Fibroblast of skin of right biceps (primary cell): ENCODE measurements at places on chromosomes 1 and 21.

DNA sequence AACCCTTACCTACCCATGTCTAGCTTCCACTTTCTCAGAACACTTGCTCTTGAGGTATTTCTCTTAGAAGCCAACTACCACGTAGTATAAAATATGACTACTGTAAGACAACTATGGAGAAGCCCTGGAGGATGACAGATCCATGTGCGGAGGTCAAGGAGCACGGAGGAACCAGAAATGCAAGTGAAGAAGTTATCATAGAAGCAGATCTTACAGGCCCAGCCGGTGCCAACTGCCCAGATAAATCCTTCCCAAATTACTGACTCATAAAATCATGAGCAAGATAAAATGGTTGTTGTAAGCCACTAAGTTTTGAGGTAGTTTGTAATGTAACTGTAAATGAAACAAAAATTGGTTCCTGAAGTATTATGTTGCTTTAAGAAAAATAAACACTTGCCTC lies 12.6 kb downstream of the GTF2B start:
- no peak for DNase-seq

DNA sequence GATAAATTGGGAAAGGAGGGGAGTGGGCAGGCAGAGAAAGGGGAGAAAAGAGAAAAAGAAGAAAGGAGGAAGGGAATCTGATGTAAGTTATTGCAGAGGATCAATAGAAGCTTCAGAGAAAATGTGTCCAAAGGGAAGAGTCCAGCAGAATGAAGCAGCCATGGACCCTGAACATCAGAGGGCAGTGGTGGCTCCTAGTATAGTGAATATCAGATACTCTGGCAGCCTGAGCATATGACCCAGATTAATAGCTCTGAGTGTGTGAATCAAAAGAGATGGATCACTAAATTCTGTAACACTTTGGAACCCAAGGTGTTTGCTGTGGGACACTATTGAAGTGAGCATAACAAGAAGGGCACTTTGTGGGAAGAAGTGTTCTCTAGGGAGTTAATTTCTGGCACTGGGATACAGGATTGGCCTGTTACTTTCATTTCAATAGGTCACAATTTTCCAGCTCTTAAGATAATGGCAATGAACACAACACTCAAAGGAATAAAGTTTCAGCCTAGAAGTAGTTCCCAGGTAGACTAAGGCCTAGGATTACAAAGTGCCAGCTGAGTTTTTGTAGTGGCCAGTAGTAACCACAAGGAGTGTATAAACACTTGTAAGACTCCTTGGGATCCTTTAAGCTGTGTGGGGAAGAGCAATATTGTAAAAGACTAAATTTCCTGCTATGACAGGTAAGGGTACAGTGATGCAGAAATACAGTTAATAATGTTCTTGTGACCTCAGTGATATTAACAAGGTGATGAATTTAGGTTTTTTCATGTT lies 164.5 kb upstream of the BEND5 start:
- no peak for DNase-seq

DNA sequence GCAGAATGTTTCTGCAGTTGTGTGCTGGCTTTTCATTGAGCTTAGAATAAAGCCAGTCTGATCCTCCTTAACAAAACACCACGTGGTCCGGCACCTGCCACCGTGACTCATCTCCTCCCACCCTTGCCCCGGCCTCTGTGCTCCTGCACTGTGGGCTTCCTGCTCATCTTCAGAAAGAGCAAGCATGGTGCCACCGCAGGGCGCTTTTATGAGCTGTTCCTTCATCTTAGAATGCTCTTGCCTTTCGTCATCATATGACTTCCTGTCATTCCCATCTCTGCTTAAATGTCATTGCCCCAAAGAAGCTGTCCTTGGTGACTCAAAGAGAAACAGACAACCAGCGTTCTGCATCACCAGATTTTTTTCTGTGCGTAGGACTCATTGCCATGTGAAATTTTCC lies 117.8 kb downstream of the HHAT start:
- peak; percentile 8 for DNase-seq

DNA sequence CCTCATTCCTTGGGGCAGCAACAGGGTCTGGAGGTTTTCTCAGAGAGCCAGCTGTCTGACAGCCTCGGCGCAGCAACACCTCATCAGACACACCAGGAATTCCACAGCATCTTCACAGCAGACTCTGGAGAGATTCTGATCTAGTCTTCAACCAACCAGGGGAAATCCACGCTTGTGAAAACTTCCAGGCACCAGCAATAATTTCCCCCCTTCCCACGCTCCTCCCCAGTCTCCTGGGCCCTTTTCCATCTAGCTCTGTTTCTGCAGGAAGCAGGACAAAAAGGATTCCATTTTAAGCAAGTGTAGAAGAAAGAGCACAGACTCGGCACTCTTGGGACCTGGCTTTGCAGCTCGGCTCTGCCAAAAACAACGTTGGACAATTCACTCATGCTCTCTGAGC lies 44.3 kb upstream of the CAPZB start:
- no peak for DNase-seq

DNA sequence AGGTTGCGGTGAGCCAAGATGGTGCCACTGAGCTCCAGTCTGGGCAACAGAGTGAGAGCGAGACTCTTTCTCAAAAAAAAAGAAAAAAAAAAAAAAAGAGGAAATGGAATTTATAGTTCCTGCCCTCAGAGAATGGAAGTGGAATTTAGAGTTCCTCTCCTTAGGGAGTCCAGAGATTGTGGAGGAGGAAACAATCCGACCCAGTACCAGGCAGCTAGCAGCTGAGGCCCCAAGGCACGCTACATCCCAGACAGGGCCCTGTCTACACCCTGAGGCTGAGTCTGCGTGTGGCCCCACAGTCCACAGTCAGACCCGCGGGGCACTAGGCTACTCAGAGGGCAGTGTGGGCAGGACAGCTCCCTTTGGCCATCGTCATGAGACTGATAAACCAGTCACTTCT lies 1.9 kb upstream of the MFN2 start:
- no peak for DNase-seq

- DNase-seq = peak; percentile 42
These were observed 5.5 kb downstream of the EFNA3 start for GRCh38 chr1:155083865-155084721.

DNA sequence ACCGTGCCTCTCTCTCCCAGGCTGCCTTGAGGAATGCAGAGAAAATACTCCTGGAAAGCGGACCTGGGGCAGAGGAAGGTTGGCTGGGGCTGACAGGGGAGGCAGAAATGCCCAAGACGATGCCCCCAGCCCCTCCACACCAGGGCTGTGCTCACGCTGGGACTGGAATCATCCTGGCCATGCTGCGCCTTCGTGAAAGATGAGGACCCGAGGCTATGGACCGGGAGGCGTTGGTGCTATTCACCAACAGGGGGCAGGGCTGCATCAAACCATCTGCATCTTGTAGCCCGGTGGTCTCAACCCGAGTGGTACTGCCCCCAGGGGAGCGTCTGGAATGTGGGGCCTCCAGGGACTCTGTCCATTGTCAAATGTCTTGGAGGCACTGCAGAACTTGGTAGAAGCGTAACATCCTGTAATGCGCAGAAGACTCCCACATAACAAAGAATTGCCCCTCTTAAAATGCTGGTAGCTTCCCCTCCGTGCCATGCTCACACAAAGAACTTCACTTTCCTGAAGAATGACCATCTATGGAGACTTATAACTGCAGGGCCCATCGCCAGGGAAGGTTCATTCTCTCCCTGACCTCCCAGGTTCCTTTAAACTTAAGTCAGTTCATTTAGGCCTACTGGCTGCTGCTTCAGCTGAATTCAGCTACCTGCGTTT lies 251.2 kb downstream of the RRAGC start:
- peak; percentile 33 for DNase-seq

DNA sequence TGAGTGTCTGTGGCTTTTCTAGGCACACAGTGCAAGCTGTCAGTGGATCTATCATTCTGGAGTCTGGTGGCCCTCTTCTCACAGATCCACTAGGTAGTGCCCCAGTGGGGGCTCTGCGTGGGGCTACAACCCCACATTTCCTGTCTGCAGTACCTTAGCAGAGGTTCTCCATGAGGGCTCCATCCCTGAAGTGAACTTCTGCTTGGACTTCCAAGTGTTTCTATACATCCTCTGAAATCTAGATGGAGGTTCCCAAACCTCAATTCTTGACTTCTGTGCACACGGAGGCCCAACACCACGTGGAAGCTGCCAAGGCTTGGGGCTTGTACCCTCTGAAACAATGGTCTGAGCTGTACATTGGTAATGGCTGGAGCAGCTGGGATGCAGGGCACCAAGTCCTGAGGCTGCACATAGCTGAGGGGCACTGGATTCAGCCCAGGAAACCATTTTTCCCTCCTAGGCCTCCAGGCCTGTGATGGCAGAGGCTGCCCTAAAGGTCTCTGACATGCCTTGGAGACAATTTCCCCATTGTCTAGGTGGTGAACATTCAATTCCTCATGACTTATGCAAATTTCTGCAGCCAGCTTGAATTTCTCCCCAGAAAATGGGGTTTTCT lies 29.2 kb upstream of the TSNAX start:
- DNase-seq = no peak

DNA sequence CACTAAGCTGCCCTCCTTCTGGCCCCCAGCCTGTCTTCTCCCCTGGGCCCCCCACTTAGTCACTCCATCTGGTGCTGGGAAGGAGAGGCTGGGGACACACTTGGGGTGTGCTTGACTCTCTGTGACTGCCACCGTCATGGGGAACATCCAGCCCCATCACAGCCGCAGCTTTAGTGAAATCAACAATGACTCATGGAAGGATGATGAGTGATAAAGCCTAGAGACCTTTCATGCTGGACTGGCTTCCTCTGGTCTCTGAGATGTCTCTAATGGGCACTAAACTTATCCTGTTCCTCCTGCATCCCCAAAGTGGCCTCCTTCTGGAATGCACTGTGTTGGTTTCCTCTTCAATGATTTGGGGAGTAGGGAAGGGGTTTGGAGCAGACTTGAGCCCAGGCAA lies 172.9 kb downstream of the GRIK3 start:
- no peak for DNase-seq

DNA sequence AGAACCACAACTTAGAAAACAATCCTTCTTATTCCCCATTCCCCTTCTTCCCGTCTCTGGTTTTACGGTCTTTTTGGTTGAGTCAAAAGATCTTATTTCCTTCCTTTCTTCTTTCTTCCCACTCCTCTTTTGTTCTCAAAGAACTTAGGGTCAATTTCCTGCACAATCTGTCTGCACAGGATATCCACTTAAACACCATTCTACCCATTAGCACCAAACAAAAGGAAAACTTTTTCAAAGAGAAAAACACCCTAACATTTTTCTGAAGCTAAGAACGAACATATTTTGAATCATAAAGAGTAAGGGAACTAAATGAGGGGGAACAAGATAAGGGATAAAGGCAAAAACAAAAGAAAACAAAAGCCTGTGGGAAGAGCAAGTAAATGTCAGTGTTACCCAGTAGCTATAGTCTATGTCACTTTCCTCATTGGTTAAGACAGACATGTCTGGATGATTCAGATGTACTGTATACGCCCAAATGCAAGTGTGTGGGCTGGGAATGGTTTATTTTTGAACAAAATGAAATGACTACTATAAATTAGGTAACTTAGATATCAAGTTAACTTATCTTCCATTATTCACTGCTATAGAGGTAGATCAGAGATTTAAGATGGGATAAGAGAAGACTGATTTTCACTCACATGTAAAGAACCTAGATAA lies 59.9 kb downstream of the TOR3A start:
- DNase-seq = peak; percentile 83

- DNase-seq = no peak
These were observed 400 bp downstream of the NCF2 start for GRCh38 chr1:183589874-183590243.

DNA sequence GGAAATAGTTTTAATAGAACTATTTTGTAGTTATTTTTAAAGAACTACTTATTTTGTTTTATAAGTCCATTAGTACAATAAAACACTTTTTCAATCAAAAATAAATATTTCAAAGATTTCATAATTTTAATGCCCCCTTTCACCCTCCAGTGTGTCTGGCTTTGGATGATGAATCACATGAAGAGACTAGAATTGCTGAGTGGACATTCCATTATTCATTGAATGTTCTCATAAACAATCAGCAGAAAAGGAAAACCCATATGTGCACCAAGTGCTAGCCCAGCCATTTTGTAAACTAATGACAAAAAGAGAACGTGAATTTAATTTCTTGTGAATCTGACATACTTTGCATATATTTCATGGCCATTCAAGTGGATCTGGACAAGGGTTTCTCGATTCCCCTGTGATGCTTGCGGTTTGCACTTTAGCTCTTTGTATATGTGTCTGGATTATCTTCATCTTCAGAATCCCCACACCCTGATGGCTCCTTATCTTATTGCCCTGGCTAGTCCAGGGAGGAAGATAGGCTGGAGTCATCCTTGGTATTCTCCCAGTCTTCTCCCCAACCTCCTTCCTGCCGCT lies 20.7 kb upstream of the CHIA start:
- no peak for DNase-seq

DNA sequence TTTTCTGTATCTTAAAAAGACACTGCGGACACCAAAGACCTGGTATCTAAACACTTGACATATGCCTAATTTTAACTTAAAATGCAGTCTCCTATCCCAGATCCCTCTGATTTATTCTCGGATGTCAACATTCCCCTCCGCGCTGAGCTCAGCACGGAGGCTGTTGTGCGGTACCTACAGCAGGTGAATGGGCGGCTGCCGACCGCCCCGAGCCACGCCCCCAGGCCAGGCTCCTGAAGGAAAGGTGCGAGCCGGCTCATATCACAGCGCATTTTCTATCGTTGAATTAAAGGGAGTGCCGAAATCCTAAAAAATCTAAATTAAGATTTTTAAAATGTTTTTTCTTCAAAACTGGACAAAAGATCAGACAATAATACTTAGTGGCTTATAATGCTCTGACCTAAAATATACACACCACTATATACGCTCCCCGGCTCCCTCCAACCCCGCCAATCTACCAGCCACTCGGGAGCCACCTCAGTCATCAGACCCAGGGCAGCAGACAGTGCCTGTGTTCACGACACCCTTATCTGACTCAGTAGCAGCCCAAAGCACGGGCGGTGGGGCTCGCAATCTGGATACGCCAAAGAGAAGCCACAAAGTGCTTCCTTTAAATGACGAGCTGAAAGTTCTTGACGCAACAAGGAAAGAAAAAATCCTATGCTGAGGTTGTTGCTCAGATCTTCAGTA lies 4.1 kb downstream of the WRAP73 start:
- no peak for DNase-seq

GRCh38 chr21:15703932-15704331 lies 25.9 kb upstream of the USP25 start:
- DNase-seq = no peak

DNA sequence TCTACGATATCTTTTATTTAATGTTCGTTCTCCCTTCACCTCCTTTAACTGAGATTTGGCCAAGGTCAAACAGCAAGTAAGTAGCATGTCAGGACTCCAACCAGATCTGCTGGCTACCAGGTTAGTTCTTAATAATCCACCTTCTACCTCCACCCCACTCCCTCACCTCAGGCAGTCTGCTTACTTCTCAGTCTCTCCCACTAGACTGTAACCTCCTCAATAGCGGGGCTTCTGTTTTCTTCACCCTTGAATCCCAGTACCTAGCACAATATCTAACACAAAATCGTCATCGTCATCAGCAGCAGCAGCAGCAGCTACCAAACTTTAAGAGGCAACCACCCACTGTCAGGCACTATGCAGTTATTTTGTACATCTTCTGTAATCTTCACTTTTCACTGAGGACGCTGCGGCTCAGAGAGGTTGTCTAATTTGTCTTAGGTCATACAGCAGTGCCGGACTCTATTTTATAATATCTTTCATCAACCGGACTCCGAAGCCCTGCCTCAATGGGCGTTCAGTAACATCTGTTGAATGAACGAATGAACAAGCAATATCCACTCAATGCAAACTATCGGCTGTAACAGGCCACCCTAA lies 859 bp upstream of the MAGI3 start:
- DNase-seq = no peak

GRCh38 chr1:201205036-201205435 lies 14.4 kb downstream of the IGFN1 start:
- DNase-seq = no peak

- no peak for DNase-seq
These were observed 7.0 kb upstream of the TAL1 start for GRCh38 chr1:47238935-47239592.
